ENCODE measurements at places on chromosomes 13 and 19. TPM values are rescaled to one million over a fixed set of nuclear protein-coding genes. Genes with fewer than 3 reads are reported as not detected.

The NLRP11 gene
- total RNA-seq: not detected

The ZNF223 gene
- total RNA-seq: 4.7 TPM

The PDX1 gene
- total RNA-seq: not detected

The CNFN gene
- total RNA-seq: not detected

The AZU1 gene
- not detected for total RNA-seq

The MYO1F gene
- under 0.01 TPM for total RNA-seq

Data from smooth muscle cell of the umbilical artery (primary cell).